ENCODE measurements at places on chromosomes 5 and 9.

DNA sequence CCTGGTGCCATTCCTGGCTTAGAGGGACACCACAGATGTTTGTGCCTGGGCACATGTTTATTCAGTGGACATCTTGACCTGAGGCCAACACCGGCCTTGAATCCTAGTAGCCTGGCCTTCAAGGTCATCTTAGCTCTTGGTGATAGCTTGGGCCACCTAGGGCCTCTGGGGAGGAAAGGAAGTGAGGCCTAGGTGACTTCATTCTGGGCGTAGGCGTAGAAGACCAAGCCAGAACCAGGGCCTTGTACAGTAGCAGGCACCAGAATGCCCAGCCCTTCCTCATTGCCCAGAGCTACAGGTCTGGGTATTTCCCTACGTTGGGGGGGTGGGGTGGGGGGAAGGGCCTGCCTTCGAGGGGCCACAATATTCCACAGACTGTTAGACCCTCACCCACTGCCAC is 33.8 kb downstream of the WNK2 start:
- no peak for DNase-seq

DNA sequence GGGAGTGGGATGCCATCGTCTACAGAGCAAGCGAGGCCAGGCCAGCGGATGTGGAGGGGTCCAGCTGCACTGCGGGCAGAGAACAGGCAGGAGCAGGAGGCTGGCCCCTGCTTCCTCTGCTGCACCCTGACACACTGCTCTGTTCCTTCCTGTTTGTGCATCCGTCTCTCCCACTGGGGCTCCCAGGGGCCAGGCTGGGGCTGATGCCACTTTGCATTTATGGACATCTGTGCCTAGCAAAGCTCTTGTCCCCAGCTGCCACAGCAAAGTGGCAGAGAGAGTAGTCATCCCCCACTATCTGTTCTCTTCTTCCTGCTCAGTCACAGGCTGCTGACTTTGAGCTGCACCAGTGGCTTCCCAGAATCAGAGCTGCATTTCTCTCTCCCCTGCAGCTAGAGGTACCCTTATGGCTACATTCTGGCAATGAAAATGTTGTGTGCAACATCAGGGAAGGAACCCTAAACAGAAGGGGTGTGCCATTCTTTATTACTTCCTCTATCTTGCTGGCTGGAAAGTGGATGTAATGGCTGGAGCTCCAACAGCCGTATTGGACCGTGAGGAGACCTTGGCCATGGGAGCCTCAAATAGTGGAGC is 4.2 kb upstream of the NINJ1 start:
- DNase-seq = no peak

GRCh38 chr5:142785206-142785605 is 15.0 kb downstream of the ARHGAP26 start:
- no peak for DNase-seq

- DNase-seq = no peak
Observed at GRCh38 chr9:80062567-80062966, 490.8 kb downstream of the TLE4 start.

- no peak for DNase-seq
Observed at GRCh38 chr5:44412286-44412685, 23.1 kb upstream of the FGF10 start.

GRCh38 chr9:4116723-4117460 is 183.0 kb downstream of the GLIS3 start:
- no peak for DNase-seq

DNA sequence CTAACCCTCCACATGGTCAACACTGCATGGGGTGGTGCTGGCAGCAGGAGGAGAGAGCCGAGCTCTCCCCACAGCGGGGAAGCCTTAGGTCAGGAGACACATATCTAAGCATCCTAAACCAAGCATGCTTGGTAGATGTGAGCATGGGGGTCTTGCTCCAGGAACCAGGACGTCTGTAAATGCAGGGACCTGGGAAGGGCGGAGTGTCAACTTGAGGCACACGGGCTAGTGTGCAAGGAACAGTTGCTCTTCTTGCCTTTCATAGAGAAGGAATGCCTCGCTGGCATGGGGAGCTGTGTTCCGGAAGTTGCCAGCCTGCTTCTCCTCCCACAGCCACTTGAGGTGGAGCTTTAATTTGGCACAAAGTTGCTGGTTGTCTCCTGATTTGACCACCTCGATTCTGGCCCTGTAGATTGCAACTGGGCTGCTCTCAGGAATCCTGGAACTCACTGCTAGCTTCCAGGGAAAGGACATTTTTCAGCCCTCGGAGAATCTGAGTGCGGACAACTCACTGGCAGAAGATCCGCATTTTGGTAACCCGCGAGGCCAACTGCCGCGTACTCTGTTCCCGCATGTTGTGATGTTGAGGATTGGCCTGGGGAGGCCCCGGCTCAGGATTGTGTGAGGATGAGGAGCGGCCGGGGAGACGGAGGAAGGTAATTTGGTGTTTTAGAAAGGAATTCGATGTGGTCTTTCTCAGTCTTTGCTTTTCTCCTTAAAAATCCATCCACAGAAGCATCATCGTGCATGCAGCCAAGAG is 370.3 kb upstream of the IRX1 start:
- no peak for DNase-seq

- DNase-seq = no peak
Observed at GRCh38 chr9:129549139-129549538, 71.8 kb downstream of the C9orf50 start.

GRCh38 chr5:92605591-92605990 is 975.4 kb downstream of the NR2F1-AS1 start:
- DNase-seq = no peak

GRCh38 chr9:34716711-34717110 is 6.8 kb upstream of the CCL21 start:
- DNase-seq = no peak

- DNase-seq = no peak
Observed at GRCh38 chr5:138110266-138110963, 26.6 kb downstream of the WNT8A start.

GRCh38 chr5:85452322-85453025 is 1067.8 kb upstream of the EDIL3 start:
- DNase-seq = no peak

DNA sequence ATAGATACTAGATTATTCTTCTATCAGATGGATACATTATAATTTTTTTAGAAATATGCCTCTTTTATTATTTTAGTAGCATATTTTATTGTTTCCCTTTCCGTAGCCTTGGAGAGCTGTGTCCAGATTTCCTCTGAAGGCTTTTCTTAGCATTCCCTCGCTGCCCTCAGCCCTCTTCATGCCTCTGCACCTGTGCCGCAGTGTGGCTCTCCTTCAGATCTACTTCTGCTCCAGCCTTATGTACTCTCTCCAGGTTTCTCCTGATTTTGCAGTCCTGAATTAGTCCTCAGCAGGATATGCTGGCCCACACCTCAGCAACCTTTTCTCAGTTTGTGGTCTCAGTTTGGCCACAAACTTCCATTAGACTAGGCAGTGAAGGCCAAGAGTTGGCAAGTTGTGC is 1052.0 kb downstream of the TAF11L14 start:
- DNase-seq = no peak

- DNase-seq = no peak
Observed at GRCh38 chr5:7793895-7794294, 57.0 kb downstream of the CFAP90 start.

- DNase-seq = no peak
Observed at GRCh38 chr9:100939636-100940035, 88.9 kb upstream of the PLPPR1 start.

- DNase-seq = no peak
Observed at GRCh38 chr5:119059740-119060255, 11.1 kb upstream of the DMXL1 start.

DNA sequence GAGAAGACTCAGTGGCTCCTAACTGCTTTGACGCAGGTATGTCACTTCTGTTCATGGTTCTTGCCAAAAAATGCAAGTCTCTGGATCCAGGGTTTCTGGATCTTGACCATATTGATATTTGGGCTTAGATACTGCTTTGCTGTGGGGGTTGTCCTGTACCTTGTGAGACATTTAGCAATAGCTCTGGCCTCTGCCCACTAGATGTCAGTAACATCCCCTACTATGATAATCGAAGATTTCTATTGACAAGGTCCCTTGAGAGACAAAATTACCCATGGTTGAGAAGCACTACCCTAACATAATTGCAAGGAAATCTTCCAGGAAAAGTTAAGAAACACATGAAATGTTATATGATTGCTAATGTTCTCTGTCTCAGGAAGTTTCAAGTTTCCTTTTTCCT is 285.4 kb downstream of the TMEM232 start:
- no peak for DNase-seq

DNA sequence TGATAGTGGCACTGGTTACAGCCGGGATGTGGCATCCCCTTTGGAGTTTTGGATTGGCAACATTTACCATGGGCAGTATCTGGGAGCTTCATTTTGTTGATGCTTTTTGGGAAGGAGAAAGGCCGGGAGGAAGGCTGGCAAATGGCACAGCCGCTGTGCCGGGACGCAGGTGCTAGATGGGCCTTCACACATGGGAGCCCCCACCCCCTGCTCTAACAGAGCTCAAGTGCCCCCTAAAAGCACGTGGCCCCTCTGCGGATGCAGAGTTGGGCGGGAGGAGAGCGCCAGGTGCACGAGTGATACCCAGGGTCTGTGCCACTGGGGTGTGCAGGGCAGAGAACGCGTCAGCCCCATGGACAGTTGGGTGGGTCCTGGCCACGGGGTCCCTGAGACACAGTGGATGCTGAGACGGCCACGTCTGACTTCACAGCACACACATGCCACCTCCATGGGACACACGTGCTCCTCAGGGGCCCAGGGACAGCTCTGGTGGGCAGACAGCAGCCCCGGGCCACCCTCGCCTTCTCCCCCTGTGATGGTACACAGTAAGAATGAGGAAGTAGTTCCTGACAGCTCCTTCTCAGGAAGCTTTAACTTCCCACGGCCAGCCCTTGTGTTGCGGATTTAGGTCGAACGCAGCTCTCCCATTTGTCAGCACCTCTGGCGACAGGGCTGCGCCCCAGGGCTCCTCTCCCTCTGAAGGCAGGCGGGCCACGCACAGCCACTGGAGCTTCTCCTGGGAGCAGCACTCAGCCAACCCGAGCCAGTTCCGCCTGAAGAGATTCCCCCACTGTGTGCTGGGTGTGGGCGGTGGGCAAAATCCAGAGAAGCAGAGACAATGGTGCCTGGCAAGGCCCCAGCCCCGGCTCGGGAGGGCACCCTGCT is 10.8 kb downstream of the SLC9A3 start:
- DNase-seq = no peak

DNA sequence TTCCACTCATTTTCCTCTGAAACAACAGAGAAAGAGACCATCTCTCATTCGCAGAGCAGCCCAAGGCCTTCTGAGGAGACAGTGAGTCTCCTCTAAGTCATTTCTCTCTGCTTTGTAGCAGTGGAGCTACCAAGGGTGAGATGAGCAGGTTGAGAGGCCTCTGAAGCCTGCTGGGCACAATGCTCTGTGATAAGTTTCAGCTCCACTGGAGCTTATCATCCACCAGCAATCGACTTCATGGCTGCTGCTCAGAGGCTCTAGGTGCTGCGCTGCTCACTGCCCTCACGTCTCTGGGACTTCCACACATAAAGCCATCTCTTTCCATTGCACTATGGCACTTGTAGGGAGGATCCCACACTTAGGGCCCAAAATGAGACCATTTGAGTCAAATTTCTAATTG is 96.3 kb downstream of the CMYA5 start:
- DNase-seq = no peak

DNA sequence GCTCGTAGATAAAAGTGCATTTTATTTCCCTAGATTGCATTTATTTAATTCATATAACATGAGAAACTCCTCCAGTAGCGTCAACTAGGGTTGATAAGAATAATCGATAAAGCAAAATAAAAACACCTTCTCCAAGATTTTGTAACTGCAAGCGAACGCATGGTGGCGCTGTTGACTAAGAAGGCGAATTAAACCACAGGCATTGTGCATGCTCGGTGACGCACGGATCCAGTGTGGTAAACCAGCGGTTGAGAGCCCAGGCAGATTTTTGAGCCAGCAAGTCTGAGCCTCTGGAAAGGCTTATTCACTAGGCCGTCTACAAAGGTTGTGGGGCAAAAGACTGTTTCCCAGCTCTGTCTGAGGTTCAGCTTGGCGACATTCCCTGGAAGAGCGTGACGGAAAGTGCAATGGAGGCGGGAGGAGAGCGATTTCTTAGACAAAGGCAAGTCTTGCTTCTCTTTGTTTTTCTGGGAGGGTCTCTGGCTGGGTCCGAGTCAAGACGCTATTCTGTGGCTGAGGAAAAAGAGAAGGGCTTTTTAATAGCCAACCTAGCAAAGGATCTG is at the start of gene PCDHB3:
TSS of gene PCDHB3 (plus strand) at position 231 of the 563 bp plus-strand sequence. CDS start at position 408, 177 bp downstream.
- no peak for DNase-seq

DNA sequence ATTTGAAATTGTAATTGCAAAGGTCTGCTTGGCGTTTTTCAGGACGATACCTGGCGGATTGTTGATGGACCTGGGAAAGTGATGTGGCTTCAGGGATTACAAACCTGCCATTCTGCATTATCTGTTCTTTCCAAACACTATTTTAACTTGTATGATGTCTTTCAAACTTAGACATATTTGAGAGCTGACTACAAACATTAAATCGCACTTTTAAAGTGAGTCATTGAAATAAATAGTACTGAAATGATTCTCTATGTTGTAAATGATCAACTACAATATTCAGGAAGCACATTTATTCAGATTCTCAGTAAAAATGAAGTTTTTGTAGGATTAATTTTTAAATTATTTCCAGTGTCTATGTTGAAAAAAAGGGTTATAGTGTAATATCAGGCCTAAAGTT is 32.3 kb upstream of the TMEM171 start:
- no peak for DNase-seq

- no peak for DNase-seq
Observed at GRCh38 chr5:56680731-56681130, 134.6 kb upstream of the MAP3K1 start.

DNA sequence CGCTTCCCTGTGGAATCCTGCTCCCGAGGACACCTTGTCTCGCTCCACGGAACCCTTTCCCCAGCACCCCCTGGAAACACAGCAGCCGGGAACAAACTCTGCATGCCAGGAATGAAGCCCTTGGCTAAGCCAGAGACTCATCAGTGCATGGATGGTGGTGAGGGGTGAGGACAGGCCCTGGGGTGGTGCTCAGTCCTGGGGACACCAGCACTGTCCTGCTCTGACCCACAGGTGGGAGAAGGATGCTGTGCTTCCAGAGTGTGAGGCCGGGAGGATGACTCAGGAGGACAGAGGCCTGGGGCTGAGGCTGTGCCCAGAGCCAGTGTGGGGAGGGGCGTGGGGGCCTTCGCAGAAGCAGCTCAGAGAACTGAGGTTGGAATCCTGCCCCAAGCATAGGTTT is 11.2 kb upstream of the EGR1 start:
- DNase-seq = no peak

All from activated CD4-positive, alpha-beta T cell treated with anti-CD3 and anti-CD28 coated beads for 1 hour (primary cell).